Glutamatergic neuron (in vitro differentiated cells): ENCODE measurements at places on chromosomes 3 and 15.

GRCh38 chr15:38559636-38560307 lies 4.8 kb downstream of the RASGRP1 start:
- DNase-seq = no peak

- peak; percentile 81 for DNase-seq
These were observed 86.2 kb upstream of the PIAS1 start for GRCh38 chr15:67967871-67968431.

DNA sequence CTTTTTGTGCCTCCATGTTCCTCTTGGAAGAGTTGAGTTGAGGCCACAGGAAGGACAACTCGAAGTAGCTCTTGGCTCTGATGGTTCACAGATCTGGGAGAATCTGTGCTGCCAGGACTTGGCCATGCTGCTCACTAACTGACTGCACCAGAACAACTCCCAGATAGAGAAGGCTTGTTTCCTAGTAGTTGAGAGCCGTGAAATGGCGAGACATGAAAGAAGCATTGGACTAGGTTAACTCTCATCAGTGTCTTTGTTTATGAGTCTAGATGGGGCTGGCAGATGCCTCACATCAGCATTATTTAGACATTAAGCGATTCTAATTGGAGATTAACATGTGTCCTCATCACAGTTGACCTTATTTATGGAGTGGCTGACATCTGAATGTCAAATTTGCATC lies 92.9 kb upstream of the AGBL1 start:
- no peak for DNase-seq

GRCh38 chr3:5317557-5317956 lies 130.1 kb downstream of the EDEM1 start:
- DNase-seq = no peak

DNA sequence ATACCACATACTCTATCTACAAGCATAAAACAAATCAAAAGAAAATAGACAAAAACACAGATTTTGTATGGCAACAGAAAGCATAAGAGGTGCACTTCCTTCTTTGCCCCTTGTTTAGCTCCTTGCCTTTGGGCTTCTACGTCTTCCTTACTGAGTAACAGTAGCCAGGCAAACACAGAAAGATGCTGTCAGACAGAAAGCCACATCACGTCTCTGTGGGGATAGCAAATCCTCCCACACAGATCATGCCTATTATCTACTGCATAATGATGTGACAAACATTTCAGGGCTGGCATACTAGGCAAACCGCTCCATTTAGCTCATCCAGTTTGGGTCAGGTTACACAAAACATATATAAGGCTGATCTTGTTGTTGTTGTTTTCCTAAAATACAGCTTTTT lies 92.7 kb downstream of the BOC start:
- DNase-seq = no peak

- DNase-seq = no peak
These were observed 9.2 kb upstream of the RFC4 start for GRCh38 chr3:186815435-186815834.

DNA sequence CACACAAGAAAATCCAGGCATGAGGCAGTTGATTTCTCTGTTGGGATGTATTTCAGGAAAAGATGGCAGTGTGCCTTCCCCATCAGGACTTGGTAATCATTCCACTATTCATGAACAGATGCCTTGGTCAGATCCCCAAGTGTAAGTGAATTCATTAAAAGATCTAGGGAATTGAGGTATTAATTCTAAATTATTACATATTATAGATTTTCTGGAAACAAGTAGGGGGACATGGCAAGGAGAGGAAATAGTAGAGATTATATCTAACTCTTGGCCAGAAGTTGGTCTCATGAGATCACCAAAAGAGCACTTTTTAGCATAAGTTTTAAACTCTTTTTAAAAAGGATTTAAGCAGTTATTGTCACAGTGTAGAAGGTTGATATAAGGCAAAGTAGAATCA lies 74.4 kb upstream of the MDFIC2 start:
- DNase-seq = no peak

DNA sequence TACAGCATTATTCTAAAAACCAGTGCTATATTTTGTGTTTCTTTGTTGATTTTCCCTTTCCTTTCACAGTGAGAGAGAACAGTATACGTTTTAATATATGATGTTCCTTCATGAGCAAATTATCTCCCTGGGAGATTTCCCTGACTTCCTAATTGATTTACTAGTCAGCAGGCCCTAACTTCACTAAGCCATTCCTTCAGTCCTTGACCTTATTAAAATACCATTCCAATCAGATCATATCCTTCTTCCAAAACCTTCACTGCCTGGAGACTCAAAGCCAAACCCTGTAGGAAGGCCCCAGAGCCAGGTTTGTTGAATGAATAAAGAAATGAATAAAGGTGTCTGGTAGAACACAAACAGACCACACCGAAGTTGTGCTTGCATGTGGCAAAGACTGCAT lies 43.8 kb upstream of the ARHGEF3 start:
- no peak for DNase-seq

DNA sequence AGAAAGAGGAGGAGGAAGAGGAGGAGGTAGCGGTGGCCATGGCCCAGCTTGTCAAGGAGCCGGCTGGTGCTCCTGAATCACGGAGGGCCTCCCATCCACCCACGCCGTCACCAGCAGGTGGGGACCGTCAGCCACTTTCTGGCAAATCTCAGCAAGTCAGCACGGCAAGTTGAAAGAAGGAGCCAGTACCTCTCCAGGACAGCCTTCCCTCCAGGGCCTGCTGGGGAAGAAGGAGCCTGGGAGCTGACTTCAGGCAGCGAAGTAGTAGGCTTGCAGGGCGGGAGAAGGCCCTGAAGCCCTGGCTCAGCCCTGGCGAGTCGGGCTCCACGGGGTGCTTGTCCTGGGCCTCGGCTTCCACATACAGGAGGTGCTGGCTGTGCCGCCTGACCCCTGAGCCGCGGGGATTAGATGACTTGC lies 99.2 kb upstream of the TRPM1 start:
- DNase-seq = peak; percentile 78

GRCh38 chr3:34174740-34175139 lies 376.3 kb downstream of the PDCD6IP start:
- DNase-seq = no peak

DNA sequence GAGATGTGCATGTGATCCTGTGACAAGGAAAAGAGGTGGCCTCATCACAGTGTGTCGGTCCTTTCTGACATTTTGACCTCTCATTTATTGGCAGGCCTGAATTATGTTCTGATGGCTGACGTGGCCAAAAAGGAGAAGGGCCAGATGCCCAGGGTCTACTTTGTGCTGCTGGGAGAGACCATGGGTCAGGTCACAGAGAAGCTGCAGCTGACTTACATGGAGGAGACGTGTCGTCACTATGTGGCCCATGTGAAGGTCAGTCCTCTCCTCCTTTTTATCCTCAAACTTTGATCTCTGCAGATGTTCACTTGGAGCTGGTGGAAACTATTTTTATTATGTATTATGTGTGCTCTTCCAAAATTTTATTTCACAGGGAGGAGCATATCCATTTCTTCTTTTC lies 319.3 kb upstream of the CTDSPL start:
- DNase-seq = no peak

- no peak for DNase-seq
These were observed 4.3 kb downstream of the COX5A start for GRCh38 chr15:74933573-74933972.

DNA sequence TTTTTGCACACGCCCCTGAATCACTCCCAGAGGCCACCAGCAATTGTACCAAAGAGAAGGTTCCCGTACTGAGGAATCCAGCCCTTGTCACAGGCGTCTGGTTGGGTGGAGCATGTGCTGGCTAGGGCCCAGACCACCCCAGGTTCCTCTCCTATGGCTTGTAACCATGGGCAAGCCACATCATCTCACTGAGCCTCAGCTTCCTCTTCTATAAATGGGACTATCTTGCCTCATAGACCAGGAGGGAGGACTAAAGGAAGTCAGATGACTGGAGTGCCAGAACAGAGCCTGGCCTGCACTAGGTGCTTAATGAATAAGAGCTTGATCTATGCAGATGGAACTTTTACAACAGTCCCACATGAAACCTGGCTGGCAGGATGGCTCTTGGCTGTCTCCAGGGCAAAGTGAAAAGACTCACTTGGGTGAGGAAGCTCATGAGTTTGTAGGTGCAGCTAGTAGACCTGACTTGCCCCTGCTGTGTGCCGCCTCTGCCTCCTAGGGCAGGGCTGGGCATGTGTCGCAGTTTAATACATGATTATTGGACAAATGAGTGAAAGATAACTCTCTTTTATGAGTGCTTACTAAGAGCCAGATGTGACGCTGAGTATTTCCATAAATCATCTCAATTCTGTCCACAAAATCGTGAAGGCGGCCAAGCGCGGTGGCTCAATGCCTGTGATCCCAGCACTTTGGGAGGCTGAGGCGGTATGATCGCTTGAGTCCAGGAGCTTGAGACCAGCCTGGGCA lies 29.3 kb downstream of the CTSH start:
- DNase-seq = no peak

DNA sequence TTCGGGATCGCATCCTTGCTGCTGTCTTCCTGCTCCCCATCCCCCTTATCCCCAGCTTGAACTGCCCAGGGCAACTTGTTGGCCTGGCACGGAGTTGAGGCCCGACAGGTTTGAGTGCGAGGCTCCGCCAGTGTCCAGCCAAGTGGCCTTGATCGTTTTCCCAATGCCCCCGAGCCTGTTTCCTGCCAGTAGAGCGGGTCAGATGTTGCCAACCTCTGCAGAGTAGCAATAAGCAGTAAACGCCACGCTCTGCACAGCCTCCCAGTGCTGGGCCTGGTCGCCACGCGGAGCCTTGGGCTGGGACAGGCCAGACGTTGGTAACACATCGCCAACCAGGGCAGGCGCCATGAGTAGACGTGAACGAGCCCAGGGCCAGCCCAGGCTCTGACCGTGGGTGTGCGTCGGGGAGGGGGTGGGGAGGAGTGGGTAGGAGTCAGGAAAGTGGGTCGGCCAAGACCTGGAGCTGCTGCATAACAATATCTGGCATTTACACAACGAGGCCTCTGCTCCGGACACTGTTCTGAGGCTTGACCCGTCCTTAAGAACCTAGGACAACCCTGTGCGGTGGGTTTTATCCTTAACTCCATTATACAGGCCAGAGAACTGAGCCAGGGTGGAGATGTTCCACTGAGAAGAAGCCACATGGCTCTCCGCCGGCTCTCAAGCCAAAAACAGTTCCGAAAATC lies 444 bp upstream of the ABHD14A start:
- DNase-seq = no peak

- DNase-seq = peak; percentile 97
These were observed at the start of gene SNX1 for GRCh38 chr15:64095795-64096667. Gene SNX1, plus strand, starts transcription at chr15:64095982. Its CDS starts 32 bp downstream, at chr15:64096014.

GRCh38 chr15:79765081-79765480 lies 131.7 kb downstream of the MTHFS start:
- DNase-seq = no peak

DNA sequence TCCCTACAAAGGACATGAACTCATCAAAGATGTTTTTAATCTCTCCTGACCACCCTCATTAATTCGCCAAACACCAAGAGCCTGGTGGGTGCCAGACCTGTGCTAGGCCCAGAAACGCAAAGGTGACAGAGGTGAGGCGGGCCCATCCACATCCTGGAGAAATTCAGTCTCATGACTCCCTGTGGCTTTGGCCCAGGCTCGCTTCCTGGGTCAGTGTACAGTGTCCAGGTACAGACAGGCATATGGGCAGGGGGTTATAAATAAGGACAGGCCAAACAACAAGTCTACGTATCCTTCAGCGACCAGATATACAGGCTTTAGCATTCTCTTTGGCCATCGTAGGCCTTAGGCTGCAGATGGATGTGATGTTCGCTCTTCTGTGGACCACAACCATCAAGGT lies 945 bp upstream of the PLA2G4F start:
- DNase-seq = no peak

- DNase-seq = peak; percentile 99
These were observed 29.7 kb downstream of the ALG1L2 start for GRCh38 chr3:130111185-130111864.

GRCh38 chr15:33910741-33911140 lies 57.6 kb upstream of the CHRM5 start:
- no peak for DNase-seq

- no peak for DNase-seq
These were observed 210.1 kb downstream of the RORA start for GRCh38 chr15:61018953-61019352.

- DNase-seq = no peak
These were observed 296.6 kb downstream of the NR2F2 start for GRCh38 chr15:96627031-96627568.

DNA sequence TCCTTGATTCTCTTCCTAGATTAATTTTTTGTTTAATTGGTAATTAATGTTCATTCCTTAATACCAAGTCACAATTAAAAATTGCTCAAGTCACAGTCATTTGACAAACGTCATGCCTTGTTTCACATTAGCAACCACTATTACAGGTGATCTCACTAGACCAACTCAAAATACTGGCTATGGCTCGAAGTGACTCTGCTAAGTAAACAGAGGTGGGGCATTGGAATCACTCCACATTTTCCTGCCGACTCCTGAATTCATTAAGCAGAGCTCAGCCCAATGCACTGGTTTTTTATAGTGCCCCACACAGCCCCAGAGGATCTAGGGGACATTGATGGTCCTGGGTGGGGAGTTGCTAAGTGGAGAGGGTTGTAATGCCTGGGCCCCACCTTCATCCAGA lies 201.2 kb upstream of the NSMCE3 start:
- no peak for DNase-seq

- DNase-seq = no peak
These were observed 834 bp upstream of the GREM1 start for GRCh38 chr15:32716915-32717425.

- no peak for DNase-seq
These were observed 52.9 kb downstream of the BFSP2 start for GRCh38 chr3:133452641-133453319.
